Stimulated activated CD8-positive, alpha-beta memory T cell treated with anti-CD3 and anti-CD28 coated beads, Interleukin-7, amount 100 ng/mL, for 1 hour (primary cell): ENCODE measurements at places on chromosomes 5 and 9.

GRCh38 chr5:109411149-109411514 is 1.4 kb upstream of the PJA2 start:
- DNase-seq = no peak

DNA sequence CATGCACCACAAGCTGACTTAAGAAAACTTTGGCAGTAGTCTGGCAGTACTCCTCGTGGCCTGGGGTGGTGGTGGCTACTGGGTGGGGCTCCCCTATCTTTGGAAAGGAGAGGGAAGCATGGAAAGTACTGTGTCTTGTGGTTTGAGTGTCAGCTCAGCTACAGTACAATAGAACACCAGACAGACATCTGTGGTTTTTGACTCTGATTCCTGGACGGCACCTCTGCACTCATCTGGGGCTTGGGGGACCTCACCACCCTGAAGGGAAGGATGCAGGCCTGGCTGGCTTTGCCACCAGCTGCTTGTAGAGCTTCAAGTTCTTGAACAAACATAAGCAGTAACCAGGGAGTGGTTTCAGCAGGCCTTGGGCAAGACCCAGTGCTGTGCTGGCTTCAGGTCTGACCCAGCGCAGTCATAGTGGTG is 40.6 kb downstream of the TNFSF8 start:
- DNase-seq = no peak

GRCh38 chr5:172611913-172612312 is 29.1 kb upstream of the NEURL1B start:
- DNase-seq = no peak

GRCh38 chr9:70609542-70610286 is 195.3 kb upstream of the KLF9 start:
- DNase-seq = no peak

DNA sequence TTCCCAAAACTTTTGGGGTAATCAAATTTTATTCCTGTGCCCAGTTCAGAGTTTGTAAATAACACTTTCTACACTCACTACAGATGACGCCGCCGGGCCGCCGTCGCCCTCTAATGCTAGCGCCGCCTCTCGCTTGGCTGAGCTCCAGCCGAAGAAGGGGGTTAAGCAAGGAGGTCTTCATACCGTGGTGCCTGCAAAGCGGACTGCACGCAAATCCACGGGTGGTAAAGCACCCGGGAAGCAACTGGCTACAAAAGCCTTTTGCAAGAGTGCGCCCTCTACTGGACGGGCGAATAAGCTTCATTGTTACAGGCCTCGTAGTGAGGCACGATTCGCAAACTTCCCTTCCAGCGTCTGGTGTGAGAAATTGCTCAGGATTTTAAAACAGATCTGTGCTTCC is 280.4 kb downstream of the MEF2C start:
- no peak for DNase-seq
